ENCODE measurements at places on chromosomes 1 and 21.

- DNase-seq = no peak
Measured at GRCh38 chr1:44321466-44321865, 33.6 kb downstream of the ERI3 start.

GRCh38 chr1:21335088-21335691 lies 44.9 kb upstream of the ECE1 start:
- no peak for DNase-seq

DNA sequence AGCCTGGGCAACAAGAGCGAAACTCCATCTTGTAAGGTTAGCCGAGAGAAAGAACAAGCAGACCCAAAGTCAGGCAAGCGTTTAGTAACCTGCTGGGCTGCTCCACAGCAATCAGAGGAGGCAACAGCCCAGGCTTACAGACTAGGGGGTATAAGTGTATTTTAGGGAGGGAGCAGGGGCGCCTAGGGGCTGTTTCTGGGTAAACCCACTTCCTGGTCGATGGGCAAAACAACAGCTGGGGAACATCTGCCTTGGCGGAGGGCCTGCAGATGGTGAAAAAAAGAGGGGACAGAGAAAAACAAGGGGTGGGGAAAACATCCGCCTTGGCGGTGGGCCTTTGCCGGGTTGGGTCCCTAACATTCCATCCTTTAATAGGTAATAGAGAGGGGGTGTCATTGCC lies 5.2 kb downstream of the TAS1R1 start:
- DNase-seq = no peak

- no peak for DNase-seq
Measured at GRCh38 chr1:181743878-181744312, 260.6 kb downstream of the CACNA1E start.

DNA sequence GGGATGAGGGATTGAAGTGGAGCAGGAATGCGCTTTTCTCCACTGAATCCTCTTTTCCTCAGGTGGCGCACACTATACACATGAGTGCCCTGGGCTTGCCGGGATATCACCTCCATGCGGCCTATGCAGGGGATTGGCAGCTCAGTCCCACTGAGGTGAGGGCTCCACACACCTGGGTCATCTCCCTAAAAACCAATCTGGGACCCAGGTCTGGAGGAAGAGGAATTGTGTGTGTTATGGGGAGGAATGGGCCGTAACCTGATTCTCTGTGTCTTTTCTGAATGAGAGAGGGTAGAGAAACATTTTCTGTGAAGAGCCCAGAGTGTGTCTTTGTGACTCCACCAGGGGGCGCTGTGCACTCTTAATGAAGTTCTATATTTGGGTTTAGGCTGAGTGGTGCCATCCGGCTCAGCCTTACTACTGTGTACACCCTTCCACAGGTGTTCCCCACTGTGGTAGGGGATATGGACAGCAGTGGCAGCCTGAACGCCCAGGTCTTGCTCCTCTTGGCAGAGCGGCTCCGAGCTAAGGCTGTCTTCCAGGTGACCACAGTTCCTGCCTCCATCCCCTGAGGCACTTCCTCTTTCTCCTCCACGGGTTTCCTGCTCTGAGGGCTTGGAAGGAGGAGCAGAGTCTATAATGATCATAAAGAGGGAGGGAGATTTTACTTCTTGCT lies 1.5 kb downstream of the TOMM40L start:
- peak; percentile 92 for DNase-seq

DNA sequence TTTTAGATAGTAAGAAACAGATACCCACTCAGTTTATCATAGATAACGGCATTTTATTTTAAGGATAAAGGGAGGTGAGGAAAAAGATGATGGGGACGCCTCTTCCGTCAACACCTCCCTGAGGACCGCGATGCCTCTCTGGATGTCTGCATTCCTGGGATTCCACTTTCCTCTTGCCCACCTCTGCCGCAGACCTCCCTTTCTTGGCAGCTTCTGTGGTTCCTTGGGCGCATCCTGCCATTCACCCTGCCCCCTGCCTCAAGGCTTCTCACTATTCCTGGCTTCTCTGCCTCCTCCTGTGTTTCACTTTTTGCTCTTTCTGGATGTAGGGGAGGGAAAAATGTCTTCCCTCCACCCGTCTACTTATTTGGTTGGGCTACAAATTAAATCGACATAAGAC lies 19.9 kb downstream of the HUNK start:
- DNase-seq = no peak

- peak; percentile 51 for DNase-seq
Measured at GRCh38 chr1:115437196-115437595, 99.1 kb upstream of the NGF start.

DNA sequence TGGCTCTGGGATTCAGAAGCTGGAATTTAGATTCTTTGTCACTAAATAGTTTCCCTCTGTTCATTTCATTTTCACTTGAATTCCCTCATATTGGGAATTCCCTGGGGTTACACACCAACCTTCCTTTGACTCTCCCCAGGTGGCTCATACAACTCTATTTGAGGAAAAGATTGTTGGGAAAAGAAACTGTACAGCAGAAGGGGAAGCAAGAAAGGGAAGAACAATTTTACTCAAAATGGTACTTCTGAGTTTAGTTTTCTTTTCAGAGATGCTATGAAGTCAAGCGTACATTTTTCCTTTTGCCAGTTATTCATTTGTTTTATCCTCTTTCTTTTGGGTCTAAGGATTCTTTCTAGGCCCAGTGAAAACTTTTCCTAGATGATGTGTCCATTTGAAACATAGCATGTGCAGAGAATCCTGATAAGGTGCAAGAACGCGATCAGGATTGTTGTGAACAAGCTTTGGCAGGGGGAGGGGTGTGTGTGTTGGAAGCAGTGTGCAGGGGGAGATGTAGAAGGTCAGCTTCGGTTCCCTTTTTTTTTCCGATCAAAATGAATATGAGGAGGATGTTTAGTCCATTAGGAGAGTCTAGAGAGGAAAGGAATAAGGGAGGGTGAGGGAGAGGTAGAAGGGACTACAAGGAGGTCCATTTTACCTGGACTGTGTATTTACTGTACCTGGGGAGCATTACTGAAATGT lies 26.8 kb upstream of the CD1D start:
- no peak for DNase-seq

DNA sequence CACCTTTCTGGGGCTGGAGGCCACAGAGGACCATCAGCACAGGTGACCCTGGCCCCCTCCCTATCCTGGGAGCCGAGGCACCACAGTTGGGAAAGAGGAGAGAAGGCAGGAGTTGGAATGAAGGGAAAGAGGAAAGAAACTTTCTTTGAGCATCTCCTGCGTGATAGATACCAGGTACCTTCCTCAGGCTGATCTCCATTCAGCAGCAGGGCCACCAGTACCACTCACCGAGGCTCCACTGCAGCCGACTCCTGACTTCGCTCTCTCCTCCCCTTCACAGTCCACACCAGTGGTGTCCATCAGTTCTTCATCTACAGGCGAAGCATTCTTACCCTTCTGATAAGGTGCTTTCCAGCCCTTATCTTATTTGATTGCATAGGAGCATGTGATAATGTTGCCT lies 55.3 kb downstream of the LGR6 start:
- no peak for DNase-seq

DNA sequence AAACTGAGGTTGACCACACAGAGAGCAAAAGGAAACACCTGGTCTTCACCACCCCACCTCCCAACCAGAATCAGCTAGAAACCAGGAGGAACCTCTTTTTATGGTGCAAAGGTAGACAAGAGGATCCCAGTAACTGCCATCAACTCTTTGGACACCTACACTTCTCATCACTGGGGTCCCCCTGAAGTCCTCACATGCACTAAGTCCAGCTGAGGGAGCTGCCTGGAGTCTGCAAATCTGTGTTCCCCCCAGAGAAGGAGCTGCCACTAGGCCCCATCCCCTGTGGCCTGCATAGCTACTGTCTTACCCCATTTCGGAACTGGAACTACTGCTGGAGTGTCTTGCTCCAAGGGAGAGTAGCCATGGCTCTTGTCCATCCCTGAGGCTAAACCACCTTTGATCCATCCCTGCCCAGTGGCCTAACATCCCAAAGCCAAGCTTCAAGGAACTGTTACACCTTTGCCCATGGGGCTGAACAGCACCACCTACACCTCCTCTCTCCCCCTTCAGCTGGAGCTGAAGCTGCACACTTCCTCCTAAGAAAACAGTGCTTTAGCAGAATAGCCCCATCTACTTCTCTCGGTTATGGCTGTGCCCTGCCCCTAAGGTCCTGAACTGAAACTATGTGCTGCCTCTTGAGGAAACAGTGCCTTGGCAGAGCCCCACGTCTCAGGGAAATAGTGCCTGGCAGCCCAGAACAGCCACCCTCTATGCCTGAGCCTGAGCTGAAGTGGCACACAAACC lies 85.4 kb upstream of the CD53 start:
- no peak for DNase-seq

GRCh38 chr1:244106176-244106575 lies 55.1 kb downstream of the ZBTB18 start:
- no peak for DNase-seq

- DNase-seq = no peak
Measured at GRCh38 chr1:62117018-62117750, 77.5 kb upstream of the L1TD1 start.

DNA sequence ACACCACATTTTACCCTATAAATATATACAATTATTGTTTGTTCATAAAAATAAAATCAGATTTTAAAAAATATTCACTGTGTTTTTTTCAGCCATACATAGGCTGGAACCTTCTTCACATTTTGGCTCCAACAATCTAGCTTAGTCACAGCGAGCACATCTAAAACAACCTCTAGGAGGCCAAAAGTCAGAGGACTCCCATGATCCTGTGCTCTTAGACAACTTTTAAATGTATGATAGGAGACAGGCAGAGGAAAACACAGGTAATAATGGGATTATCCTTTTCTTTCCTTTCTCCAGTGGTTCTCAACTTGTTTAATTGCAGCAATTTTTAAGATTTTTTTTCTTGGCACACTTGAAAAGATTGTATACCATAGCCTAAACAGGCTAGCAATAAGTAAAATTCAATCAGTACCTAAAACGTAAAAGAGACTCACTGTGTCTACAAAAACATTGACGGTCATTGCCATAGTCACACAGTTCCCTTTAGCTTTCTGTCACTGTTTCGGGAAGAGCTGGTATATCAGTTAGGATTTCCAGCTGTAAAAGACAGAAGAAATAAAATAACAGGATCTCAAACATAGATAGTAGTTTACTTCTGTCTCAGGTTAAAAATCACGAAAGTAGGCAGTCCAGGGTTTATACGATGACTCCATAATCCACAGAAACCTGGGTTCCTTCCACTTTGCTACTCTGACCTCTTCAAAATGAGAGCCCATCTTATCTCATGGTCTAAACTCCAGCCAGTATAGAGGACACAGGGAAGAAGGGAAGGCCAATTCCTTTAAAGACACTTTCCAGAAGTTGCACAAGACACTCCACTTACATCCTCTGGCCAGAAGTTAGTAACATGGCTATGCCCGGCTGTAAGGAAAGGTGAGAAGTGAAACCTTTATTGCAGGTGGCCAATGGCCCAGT lies 39.2 kb upstream of the CR1L start:
- no peak for DNase-seq

GRCh38 chr21:37214952-37215351 lies 52.2 kb downstream of the VPS26C start:
- no peak for DNase-seq

DNA sequence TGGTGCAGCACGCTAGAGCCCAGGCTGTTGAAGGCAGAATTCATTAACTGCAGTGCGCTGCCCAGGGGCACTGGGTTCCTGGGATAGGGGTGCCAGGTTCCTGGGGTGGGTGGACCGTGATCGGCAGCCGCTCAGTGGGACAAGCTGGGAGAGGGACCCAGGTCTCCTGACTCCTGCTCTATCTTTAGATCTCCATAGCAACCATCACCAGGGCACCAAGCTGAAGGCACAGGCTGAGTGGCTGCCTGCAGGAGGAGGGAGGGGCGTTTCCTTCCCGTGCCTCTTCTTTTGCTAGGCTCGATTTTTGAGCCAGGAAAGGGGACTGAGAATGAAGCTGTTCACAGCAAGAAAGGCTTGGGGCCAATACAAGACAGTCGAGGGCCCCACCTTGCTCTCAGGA lies 20.9 kb upstream of the CDCP2 start:
- DNase-seq = no peak

DNA sequence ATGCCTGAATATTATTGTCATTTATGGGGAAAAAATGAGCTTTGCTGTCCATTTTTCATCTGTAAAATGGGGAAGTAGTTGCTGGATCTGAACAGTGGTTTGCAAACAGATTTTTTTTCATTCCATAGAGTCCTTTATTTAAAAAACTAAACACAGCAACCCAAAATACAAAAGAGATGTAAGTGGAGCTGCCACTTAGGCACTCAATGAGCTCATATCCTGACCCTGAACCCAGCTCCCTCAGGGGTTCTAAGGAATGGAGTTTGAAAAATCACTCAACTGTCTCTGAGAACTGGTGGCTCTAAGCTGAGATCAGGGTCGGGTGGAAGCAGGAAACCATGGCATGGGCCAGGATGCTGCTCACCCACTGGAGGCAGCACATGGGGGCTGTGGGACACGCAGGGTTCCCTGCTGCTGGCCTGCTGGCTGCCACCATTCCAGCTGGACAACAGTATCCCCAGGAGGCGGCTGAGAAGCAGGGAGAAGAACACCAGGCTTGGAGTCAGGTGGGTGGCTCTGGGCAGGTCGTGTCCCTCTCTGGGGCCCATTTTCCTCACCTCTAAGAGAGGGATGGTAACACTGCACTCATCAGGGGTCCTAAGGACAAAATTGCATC lies 9.6 kb upstream of the ECE1 start:
- DNase-seq = no peak

DNA sequence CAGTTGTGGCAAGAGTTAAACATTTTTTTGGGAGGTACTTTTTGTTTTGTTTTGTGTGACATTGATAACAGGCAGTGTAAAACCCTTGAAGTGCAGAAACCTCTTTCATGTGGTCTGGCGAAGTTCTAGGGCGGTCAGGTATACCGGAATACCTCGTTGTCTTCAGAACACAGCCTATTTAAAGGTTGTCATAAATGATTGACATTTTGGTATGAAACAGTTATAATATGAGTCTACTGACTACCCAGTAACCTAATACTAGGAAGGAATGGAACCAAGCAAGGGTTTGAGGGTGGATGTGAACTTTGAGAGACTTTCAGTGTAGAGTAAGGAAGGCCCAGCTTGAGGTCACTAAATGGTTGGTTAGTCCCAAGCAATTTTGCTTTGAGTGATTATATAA lies 40.5 kb downstream of the PATJ start:
- DNase-seq = no peak

GRCh38 chr1:109527098-109527811 lies 12.4 kb upstream of the GPR61 start:
- DNase-seq = no peak

GRCh38 chr1:111422546-111423391 lies 4.8 kb downstream of the OVGP1 start:
- DNase-seq = no peak

Data from NCI-H526 treated with DMSO at 0.1 percent for 48 hours (cell line).